ENCODE measurements at places on chromosomes 6 and 20. TPM values are rescaled to one million over a fixed set of nuclear protein-coding genes. Genes with fewer than 3 reads are reported as not detected.

ZBTB46 gene
- total RNA-seq: 0.32 TPM

OR12D3 gene
- total RNA-seq: not detected

CDH22 gene
- total RNA-seq: not detected

C6orf132 gene
- total RNA-seq: 0.05 TPM

AARS2 gene
- 17.5 TPM for total RNA-seq

SIRPA gene
- 0.05 TPM for total RNA-seq

RCAN2 gene
- not detected for total RNA-seq

NKAPL gene
- total RNA-seq: not detected

MOG gene
- not detected for total RNA-seq

MICB gene
- total RNA-seq: 54.9 TPM

CALHM6 gene
- 20.7 TPM for total RNA-seq

CLPSL2 gene
- total RNA-seq: not detected

IP6K3 gene
- not detected for total RNA-seq

Measured in T-helper 2 cell treated with Interferon-gamma antibody and Interleukin-4, amounts not matched to agents 100 ng/mL and 5 ng/mL, for 36 hours (primary cell).